Substantia nigra (tissue), 51 donors: ENCODE measurements at places on chromosomes 4 and X.
A peak's percentile ranks its signal among the peaks of the same experiment; 100 is the strongest.

- DNase-seq: no peak
Observed at GRCh38 chr4:38461342-38461741, 202.7 kb upstream of the KLF3 start.

DNA sequence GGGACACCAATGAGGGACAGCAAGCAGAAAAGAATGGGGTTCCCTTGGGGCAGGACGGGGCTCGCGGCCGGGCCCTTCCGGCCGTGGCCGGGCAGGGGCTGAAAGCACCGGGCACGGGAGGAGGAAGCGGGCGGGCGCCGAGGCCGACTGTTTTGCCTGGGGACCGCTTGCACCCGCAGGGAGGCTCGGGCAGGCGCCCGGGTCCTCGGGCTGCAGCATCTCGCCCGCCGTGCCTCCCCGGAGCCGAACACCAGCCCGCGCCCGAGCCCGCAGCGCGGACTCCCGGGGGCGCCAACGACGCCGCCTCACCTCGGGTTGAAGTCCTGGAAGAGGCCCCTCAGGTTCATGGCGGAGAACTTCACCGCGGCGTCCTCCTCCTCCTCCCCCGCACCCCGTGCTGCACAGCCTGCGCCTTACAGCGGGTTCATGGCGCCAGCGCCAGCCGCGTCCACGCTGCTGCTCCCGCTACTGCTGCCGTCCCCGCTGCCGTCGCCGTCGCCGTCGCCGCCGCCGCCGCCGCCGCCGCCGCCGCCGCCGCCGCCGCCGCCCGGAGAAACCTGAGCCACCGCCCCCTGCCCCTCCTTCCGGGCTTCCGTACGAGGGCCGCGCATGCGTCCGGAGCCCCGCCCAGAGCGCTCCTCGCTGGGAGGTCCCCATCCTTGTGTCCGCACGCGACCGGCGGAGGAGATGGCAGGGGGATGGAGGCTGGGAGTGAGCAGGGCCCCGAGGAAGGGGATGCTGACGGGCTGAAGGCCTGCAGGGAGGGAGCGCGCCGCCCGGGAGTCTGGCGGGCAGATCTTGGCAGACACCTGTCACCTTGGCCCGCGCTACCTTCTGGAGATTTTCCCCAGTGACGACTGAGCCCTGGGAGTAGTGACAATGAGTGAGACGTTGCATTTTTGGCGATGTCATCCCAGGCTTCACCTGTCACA, at the start of gene TMEM185A:
Gene TMEM185A, minus strand, starts transcription at position 559 of the 932 bp plus-strand sequence. Its CDS starts 212 bp downstream, at position 347.
- DNase-seq: peak; percentile 17

GRCh38 chr4:89539374-89539773, 231.8 kb upstream of the GPRIN3 start:
- no peak for DNase-seq

GRCh38 chrX:16785247-16786138, 773 bp upstream of the TXLNG start:
- no peak for DNase-seq

GRCh38 chr4:146232131-146232722, 17.9 kb downstream of the REELD1 start:
- no peak for DNase-seq

DNA sequence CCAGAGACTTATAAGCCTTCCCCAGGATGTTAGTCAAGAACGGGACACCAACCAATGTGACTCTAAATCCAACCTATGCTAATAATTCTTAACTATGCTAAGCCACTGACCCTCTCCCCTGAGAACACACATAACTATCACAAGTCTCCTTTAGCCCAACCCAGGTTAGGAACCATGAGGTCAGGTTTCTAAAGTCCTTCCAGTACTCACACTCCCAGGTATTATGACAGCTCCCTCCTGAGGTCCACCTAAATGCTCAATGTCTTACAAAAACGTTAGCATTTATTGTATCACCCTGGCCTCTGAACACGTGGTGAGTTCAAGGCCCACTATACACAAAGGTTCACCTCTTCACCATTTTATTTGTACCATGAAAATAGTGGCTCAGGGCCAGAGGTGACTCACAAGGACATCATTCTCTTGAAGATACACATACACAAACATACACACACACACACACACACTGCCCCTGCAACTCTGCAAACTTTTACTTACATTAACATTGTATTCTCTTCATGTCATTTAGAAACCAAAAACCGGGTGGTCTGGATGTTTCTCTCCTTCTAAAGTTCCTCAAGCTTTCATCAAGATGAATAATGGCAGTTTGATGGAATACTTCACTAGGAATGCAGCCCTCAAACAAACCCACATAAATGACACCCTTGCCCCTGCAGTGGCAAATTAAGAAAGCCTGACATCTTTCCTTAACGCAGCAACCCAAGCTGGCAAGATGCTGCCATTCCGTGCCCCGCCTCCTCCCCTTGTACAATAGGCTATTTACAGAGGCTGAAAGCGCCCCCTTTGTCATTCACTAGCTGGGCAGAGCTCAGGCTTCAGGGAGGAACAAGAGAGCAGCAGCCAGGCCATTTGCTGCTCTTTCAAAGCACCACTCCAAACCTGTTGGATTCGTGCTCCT, 17.7 kb downstream of the ACSL1 start:
- peak; percentile 85 for DNase-seq

- DNase-seq: no peak
Observed at GRCh38 chrX:2967998-2968909, 38.1 kb upstream of the ARSH start.

GRCh38 chr4:16224264-16225166, 1.8 kb downstream of the TAPT1 start:
- no peak for DNase-seq

DNA sequence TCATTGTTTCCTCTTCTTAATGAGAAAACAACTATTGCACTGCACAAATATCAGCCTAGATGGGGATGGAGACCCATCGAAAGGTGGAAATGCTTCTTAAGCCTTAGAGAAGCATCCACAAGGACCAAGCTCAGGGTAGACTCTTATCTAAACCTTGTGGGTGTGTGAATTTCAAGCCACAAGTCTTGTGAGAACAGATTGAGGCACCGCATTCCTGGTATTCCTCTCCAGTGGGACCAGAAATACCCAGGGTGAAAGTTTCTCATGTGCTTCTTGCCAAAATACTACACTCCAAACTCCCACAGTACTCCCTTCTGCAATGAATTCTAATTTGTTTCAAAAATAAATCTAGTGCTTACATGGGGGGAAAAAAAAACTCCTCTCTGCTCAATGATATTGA, 375.6 kb downstream of the PDGFC start:
- no peak for DNase-seq

DNA sequence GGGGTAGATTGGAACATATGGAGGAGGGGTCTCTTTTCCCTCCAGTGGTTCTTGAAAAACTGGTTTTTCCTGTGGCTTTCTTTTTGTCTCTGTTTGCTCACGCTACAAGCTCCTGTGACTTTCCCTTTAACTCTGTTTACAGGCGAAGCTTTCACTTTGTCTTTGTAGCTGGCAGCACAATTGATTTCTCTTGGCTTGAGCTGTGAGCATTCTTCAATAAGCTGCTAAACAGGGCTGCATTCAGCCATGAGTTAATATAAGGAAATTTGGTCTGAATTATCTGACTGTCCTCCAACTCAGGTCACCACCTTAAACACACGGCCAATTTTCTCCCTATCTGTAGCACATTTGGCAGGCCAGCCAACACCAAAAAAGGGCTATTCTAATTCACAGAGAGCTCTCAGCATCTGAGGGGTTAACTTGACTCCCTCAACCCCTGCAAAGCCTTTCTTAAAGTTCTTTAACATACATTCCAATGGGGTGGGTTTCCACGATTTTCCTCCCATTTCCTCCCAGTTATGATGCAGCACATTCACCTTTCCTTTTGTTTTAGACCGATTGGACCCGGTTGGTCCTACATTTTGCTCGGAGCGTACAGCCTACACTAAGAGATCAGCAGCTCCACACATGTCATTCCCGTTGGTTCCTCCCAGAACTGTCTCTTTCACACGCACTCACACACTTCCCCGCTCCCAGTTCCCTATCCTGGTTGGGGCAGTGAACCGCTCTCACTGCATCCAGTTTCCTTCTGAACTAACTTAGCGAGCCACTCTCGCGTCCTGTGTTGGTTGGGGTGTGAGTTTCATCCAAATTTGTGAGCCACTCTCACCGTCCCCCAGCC, 45.4 kb downstream of the UGT2A3 start:
- no peak for DNase-seq

GRCh38 chrX:18707426-18708049, at the start of gene PPEF1:
Gene PPEF1, plus strand, starts transcription at chrX:18707645. Its CDS starts 136 bp downstream, at chrX:18707781.
- no peak for DNase-seq

GRCh38 chr4:155805016-155805415, 46.2 kb downstream of the GUCY1B1 start:
- no peak for DNase-seq
